ENCODE measurements at places on chromosomes 5 and 9.

GRCh38 chr5:17217493-17218352 is at the start of gene BASP1:
BASP1 (plus strand) TSS chr5:17217631; CDS start chr5:17275217, 57,586 bp downstream.
- DNase-seq, result peak; percentile 43

DNA sequence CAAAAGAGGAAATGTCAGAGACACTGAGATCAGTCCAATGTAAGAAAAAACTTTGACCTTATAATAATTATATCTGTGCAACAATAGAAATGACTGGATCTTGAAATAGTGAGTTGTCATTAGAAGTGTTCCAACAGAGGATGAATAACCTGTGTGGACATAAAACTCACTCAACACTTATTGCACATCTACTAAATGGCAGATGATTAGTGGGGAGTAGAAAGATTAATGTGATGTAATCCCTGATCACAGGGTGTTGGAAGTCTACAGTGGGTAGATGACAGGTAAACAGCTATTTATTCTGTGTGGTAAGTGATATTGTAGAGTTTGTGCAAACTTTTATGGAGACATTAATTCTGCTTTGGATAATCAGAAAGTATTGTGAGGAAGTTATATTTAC is 177.3 kb upstream of the HMHB1 start:
- DNase-seq, result no peak

DNA sequence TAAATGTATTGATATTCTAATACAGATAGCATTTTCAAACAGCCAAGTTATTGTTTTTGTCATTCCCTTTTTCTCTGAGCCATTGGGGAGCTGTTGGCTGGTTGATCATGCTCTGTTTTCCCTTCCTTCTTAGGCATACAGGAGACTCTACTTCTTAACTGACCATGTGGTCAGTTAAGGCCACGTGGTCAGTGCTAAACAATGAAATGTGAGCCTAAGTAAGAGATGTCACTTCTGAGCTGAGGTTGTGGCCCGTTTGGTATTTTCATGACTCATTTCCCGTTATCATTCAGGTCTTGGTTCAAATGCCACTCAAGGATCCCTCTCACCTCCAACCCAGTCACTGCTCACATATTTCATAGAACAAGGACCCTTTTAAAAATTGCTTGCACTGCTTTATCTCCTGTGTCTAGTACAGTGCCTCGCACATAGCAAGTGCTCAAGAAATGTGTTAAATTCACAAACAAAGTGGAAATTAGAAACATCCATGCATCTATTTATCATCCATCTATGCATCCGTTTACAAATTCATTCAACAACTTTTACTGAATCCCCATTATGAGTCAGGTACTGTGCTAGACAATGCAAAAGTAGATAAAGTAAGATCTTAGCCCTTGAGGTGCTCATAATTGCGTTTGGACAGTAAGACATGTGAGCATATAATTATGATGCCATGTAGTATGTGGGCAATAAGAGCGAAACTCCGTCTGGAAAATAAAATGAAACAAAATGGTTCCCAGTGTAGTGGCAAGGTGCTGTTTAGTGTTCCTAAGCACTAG is 50.7 kb downstream of the ARRDC3 start:
- no peak for DNase-seq

- no peak for DNase-seq
Measured at GRCh38 chr5:149038336-149039080, 24.4 kb downstream of the SH3TC2 start.

GRCh38 chr9:134669399-134669955 is 27.9 kb downstream of the COL5A1 start:
- DNase-seq, result no peak

- no peak for DNase-seq
Measured at GRCh38 chr9:100058699-100059579, 39.9 kb downstream of the ERP44 start.

DNA sequence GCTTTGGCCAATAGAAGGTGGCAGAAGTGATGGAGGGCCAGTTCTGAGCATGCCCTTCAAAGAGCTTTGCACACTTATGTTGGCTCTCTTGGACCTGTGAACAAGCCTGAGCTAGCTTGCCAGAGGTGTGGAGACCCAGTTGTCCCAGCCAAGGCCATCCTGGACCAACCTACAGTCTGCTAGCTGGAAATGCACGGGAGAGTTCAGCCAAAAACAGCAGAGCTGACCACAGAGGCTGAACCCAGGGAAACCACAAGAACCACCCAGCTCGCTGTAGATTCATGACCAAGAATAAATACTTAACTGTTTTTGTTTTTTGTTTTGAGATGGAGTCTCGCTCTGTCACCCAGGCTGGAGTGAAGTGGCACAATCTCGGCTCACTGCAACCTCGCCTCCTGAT is 65.4 kb upstream of the HAND1 start:
- no peak for DNase-seq

- DNase-seq, result no peak
Measured at GRCh38 chr9:18335825-18336224, 138.1 kb upstream of the ADAMTSL1 start.

DNA sequence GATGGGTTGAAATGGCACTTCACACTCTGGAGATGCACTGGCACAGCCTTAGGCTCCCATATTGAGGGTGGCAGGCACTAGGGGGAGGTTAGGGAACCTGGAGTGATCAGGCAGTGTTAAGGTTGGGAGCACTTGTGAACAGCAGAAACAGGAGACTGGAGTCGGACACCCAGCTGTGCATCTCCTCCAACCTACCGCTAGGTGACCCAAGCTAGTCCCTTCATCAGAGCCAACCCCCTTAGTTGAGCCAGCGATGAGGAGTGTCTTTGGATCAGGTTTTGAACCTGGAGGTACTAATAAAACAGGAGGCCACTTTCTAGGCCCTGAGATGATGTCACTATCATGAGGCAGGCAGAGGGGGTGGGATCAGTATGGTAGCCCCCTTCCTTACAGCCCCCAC is 1.7 kb downstream of the ACTL7B start:
- DNase-seq, result no peak

GRCh38 chr9:72557549-72557948 is 36.1 kb downstream of the TMC1 start:
- no peak for DNase-seq

- DNase-seq, result no peak
Measured at GRCh38 chr9:115084157-115084556, 33.8 kb downstream of the TNC start.

DNA sequence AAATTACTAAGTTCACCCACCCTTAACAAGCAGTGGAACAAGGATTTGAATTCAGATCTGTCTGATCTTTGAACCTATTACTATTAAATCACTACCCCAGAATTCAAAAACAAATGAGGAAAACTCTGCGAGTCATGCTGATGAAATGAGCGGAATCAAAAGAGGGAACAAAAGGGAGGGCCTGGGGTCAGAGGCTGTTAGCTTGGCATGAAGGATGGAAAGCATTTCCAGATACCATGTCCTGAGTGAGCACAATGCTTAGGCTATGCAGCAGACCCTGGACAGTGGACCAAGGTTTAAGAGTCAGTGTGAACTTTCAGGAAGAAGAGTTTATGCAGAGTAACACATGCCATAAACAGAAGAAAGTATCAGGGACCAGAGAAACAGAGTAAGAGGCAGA is 30.5 kb downstream of the GRIA1 start:
- DNase-seq, result no peak

DNA sequence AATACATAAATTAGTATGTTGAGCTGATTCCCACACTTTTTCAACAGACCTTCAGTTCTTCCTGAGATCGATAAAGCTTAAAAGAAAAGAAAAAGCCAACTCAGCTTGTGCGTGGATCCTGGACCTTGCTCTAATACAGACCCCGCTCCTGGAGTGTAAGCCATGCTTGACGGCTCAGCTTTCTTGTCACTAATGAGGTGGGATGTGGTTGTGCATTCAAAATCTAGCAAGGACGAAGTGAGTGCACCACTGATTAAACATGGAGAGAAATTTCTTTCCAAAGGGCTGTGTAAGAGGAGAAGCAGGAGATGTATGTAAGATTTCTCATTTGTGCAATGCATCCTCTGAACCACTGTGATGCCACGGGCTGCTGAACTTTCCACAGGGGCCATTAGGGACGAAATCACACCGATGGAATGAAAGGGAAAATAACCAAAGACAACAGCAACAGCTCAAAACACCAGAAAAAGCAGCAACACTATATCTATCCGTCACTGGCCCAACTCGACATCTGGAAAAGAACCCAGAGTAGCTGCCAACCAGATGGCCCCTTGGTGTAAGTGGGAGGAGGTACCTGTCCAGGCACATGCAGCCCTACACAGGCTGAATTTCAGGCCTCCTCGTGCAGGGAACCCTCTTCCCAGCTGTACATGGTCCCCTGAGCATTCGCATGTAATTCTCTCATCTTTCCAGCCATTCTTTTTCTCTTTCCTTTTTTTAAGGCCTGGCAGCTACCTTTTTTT is 178.9 kb downstream of the SREK1 start:
- no peak for DNase-seq

DNA sequence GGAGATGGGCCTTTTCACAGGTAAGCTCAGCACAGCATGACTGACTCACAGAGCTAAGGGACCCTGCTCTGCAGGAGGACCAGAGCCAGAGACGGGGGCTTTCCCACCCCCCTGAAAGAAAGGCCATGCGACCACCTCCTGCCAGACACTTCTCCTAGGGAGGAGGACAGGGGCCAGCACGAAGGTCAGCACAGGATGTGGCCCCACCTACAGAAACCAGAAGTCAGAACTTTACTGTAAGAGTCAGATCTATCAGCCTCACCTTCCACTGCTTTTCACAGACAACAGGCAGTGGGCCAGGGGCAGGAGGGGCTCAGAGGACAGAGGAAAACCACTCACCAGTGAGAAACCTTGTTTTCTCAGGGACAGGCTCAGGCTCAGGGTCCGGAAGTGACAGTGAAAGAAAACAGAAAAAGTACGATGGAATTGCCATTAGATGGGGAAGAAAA is 37.9 kb downstream of the CCNJL start:
- DNase-seq, result no peak

GRCh38 chr9:21853414-21853813 is 51.0 kb downstream of the MTAP start:
- DNase-seq, result no peak

- no peak for DNase-seq
Measured at GRCh38 chr5:132300577-132301343, 6.6 kb downstream of the SLC22A4 start.

GRCh38 chr5:14063691-14064090 is 79.5 kb upstream of the TRIO start:
- no peak for DNase-seq

- no peak for DNase-seq
Measured at GRCh38 chr5:93433422-93433821, 147.6 kb downstream of the NR2F1-AS1 start.

GRCh38 chr5:79237740-79238560 is 2.0 kb downstream of the JMY start:
- DNase-seq, result no peak

- no peak for DNase-seq
Measured at GRCh38 chr5:43245724-43246385, 53.8 kb downstream of the NIM1K start.

- no peak for DNase-seq
Measured at GRCh38 chr5:28009576-28009975, 971.2 kb upstream of the CDH9 start.

- DNase-seq, result no peak
Measured at GRCh38 chr5:177176175-177176711, 42.7 kb downstream of the NSD1 start.

GRCh38 chr9:83981126-83981871 is 694 bp downstream of the RMI1 start:
- DNase-seq, result peak; percentile 26

GRCh38 chr5:87539839-87540238 is 127.1 kb upstream of the CCNH start:
- no peak for DNase-seq

GRCh38 chr5:14410394-14411201 is 171.0 kb upstream of the OTULINL start:
- DNase-seq, result no peak

- no peak for DNase-seq
Measured at GRCh38 chr9:133513214-133514100, 11.3 kb downstream of the MYMK start.

DNA sequence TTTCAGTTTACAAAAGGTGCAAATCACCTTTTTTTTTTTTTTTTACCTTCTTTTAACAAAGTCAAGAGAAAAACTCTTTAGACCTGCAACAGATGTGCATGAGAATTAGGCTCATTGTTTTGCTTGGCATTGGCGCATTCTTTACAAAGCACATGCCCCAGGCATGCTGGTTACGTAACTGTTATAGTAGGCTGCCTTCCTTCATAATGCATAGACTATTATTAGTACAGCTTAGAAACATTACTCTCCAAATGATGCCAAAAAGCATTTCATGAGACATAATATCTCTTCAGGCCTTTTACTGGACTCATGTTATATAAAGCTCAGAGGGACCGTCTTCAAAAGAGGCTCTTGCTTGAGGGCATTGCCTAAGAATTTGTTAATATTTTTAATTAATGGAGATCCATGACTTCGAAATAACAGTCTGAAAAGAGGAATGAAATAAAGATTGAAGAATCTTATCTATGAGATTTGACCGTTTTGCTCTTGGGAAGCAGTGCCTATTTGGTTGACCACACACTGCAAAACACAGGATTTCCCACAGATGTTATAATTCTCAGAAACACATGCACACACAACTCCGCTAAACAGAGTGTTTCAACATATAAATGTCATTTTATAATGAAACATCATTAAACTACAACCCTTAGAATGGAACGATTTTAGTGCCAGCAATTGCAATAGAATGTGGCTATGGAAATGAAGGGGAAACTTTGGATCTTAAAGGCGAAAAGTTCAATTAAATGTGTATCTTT is 478.7 kb downstream of the PRR16 start:
- DNase-seq, result no peak

DNA sequence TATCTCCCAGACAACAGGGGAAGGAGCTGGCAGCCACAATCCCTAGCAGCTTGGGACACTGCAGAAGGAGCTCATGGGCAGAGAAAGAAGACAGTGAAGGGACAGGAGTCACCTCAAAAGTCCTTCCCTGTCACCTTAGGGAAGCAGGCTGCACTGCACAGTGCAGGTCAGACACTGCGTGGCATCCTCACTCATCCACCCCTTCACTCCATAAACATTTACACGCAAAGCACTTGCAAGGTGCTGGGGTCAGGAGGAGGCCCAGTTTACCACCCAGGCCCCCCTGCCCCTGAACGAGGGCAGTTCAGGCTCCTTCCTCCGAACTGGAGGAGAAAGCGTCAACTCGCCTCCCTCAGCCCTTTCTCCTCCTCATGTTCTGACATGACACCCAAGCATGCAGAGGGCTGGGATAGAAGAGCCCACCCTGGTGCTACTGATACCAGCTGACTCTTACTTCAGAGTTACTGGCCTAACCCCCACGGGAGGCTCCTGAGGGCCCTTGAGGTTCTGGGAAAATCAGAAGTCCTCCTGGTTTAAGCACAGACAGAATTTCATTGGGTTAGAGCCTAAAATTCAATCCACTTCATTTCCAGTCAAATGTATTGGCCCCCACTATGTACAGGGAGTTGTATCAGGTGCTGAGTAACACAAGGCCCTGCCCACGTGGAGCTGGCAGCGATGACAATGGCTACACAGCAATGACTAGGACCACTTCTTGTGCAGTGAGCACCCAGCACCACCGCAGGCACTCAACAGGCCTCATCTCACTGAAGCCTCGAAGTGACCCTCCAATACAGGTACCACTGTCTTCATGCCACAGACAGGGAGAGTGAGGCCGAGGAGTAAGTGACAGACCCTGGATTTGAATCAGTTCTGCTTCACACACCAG is 70.4 kb downstream of the RAPGEF1 start:
- no peak for DNase-seq
